ENCODE measurements at places on chromosomes 2 and 18.

DNA sequence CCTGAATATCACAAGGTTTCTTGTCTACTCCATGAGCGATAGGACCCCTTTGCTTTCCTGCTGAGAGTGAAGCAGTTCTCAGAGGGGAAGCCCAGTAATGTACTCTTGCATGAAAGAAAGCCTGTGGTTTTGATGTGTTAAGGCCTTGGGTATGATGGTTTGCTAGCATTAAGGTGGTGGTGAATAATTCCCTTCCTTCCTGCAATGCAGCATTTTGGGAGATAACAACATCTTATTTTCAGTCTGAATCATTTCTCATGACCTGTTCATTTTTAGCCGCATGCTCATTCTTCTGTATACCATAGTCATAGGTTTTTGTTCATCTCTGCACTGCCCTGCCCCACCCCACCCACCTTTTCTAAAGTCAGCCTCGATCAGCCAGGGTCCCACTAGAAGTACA is 66.2 kb downstream of the HNMT start:
- no peak for DNase-seq

GRCh38 chr2:147844697-147845410 is at the start of gene ACVR2A:
TSS of gene ACVR2A (plus strand) at chr2:147845029. CDS start at chr2:147845153, 124 bp downstream.
- DNase-seq: no peak

DNA sequence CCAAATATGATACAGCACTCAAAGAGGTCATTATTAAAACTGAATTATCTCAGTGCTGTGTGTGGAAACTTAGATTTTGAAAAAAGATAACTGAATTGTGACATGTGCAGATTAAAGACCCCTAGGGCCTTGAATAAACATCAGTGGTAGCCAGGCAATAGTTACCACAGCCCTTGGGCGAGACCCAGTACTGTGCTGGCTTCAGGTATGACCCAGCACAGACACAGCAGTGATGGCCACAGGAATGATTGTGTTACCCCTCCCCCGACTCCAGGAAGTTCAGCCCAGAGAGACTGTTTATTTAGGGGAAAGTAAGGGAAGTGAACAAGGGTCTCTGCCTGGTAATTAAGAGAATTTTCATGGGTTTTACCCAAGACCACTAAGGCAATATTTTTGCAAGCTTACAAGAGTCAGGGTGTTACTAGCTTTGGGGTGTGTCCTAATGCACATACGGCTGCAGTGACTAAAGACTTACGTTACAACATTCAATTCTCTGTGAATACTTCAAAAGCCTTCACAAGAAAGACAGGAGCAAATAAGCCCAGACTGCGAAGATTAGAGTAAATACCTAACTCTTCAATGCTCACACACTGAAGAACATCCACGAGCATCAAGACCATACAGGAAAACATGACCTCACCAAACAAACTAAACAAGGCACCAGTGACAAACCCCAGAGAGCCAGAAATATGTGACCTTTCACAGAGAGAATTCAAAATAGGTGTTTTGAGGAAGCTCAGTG is 28.2 kb upstream of the ITGAV start:
- no peak for DNase-seq

DNA sequence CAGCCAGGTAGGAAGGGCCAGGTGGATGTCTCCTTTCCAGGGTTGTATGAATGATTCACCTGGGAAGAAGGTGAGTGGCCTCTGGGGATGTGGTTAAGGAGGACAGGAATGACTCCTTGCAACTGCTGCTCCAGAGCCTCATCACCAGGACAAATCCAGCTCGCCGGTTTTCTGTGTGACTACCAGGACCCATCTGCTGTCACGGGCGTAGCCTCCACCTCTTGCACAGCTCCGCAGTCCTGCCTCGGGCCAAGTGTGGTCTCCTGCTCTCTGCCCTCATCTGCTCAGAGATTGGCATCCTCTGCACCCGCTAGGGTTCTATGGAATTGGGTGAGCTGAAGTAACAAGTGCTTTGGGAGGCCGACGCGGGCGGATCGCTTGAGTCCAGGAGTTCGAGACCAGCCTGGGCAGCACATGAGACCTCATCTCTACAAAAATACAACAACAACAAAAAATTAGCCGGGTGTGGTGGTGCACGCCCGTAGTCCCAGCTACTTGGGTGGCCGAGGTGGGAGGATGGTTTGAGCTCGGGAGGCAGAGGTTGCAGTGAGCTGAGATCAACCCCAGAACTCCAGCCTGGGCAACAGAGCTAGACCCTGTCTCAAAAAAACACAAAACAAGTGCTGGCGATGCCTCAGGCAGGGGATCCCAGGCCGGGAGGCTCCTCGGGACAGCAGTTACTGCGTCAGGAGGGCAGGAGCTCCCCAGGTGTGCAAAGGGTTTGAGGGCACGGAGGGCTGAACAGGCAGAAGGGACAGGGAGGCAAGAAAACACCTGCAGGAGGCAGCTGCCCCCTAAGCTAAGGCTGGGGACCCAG is 831 bp upstream of the D2HGDH start:
- DNase-seq: no peak

DNA sequence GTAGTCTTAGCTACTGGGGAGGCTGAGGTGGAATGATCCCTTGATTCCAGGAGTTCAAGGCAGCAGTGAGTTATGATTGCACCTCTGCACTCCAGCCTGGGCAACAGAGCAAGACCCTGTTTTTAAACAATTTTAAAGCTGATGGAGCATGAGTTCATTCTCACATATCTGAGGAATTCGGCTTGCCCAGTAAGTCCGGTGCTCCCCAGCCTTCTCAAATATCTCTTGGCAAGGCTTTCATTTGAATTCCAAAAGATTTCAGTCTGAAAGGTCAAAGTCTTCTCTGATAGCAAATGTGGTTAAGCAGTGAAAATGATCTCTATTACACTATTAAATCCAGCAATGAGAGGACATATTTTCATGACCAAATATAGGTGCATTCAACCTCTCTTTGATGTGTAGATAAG is 27.9 kb downstream of the PIEZO2 start:
- DNase-seq: no peak

DNA sequence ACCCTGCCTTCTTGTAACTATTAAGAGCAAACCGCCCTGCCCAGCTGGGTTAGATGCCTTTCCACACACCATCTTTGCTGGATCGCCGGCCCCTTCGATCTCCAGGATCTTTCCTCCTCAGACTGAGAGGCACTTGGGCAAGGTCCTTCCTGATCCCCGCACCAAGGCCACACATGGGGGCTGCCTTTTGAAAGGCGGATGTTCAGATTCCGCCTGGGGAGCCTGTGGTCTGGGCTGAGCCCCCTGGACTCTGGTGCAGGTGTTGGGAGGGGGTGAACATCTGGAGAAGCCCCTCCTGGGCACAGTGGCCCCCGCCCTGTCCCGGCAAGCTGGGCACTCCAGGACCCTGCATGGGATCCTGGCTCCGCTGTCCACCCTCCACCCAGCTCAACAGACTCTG is 135.4 kb upstream of the HDAC4 start:
- no peak for DNase-seq

DNA sequence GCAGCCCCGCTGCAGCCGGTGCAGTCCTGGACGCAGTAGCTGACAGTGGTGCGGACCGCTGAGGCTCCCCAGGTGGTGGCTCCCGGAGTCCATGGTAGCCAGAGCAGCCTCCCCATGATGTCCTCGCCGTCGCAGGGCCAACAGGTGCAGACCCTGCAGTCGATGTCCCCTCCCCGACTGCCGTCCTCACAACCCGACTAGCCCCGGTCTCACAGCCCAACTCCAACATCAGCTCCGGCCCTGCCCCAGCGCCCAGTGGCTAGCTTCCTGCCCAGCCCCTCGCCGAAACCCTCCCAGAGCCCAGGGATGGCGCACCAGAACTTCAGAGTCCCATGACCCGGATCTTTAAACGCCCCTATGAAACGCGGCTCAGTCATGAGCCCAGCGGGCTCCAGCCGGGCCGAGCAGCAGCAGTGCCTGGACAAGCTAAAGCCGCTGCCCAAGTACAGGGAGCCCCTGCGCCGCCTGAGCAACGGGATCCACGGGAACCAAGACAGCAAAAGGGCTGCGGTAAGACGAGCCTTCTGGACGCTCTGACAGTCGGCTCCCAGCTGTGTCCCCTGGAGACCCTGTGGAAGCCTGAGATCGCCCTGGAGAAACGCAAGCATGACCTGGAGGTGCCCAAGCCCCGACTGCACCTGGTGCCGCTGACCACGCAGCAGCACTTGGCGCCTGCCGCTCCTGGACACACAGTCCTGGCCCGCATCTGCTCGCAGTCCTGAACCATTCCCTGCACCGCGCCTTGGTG is 53.8 kb upstream of the TUBA3E start:
- DNase-seq: no peak

DNA sequence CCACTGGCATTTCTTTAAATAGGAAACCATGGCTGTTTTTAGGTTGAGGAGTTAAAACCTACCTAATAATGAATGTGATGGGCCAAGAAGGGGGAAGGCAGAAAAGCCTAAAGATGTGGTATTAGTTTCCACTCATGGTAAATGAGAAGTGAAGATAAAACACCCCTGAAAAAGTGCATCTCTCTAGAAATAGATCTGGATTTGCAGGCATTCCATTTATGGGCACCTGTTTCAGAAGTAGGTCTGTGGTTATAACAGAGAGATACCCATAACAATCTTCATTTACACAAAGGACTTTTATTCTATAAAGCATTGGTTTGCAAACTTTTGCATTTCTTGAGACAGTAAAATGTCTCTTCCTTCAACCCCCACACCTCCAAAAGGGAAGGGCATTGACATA is 62.1 kb downstream of the PRKCE start:
- no peak for DNase-seq

GRCh38 chr2:74739733-74740241 is 85.7 kb downstream of the SEMA4F start:
- no peak for DNase-seq

- DNase-seq: no peak
Observed at GRCh38 chr2:197669077-197669476, 6.3 kb downstream of the RFTN2 start.
